COR-L47 (cell line): ENCODE measurements at places on chromosomes 1 and 21.

DNA sequence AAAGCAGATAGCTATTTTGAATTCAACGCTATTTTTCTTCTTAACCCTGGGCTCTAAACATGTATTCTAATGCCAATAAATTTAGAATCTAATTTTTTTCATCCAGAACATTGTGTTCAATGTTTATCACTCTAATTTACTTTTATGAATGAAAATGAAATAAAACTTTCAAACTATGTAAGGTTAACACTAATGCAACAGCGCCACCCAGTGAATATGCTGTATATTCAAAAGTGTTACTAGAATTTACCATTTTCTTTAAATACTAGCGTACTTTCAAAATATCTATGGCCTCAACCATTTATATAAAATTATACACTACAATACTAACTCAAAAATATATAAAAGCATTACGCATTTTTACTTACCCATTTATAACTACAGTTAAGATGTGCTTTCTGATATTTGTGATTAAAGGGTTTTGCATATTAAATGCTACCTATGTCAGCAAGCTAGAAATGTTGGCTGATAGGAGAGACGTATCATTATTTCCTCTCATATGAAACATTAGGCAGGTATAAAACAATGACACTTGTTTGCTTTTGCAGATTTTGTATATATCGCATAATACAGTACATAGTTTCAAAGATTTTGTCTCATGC, 5.9 kb upstream of the NUF2 start:
- peak; percentile 38 for DNase-seq

DNA sequence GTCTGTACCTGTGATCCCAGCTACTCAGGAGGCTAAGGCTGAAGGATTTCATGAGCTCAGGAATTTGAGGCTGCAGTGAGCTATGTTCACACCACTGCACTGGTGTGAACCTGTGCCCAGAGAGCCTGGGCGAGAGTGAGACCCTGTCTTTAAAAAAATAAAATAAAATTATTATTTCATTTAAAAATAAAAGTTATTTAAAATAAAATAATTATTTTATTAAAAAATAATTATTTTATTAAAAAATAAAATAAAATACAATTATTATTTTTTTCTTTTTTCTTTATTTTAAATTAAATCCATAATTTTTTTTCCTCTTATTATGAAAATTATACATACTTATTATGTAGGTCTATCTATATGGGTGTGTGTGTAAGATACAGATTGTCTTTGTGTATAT, 53.6 kb downstream of the LHX9 start:
- no peak for DNase-seq

DNA sequence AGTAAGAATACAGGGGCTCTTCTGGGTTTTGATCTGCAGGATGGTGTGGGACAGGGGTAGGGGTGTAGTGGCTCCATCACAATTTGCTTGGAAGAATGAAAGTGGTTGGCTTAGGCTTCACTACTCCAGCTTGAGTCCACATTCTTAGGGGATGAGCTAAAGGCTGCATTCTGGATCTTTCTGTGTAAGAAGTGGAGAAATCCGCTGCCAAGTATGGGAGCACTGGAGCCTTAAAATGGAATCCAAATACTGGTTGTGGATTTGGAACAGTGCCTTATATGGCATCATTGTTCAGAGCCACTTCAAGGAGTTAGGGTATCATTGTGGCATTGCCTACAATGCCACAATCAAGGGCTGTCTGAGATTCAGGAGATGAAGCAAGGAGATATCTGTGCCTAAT, 187.1 kb downstream of the LMO4 start:
- DNase-seq = no peak

DNA sequence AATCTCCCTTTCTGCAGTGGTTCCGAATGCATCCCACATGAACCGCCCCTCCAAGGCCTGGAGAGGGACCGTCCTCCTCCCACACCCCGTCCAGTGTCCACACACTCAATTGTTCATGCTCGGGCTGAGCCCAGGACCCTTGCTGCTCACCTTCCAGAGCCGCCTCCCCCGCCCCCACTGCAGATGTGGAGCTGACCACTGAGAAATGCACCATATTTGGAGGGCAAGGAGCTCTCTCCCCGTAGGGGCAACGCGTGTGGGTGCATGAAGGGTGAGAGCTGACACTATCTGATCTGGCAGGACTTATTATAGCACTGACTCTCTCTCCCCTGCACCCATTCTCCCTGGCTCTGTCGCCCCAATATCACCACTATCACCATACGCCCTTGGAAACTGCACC, 4.0 kb upstream of the S100A3 start:
- no peak for DNase-seq

DNA sequence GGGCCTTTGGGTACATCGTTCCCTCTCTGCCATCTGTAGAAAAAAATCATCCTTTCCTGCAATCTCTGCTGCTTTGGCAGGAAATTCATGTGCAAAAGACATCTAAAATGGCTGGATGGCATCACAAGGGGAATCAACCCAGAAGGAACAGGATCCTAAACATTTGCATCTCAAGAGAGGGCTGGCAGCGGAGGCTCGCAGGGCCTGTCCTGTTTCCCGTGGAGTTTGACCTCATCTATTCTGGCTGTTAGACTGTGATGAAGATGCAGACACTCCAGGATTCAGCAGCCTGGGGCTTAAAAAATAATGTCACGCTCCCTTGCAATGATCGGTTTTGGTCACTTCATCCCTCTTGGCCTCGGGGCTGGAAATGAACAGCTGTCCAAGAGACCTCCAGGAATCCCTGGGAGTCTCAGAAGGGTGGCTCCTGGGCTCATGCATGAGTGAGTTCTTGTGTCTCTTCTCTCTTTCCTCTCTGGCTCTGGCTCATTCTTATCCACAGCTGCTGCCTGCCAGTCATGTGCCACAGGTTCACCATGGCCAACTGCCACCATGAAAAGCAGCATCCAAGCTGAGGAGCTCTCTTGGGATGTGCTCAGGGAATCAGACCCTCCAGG, 16.1 kb upstream of the PCP4 start:
- DNase-seq = no peak

DNA sequence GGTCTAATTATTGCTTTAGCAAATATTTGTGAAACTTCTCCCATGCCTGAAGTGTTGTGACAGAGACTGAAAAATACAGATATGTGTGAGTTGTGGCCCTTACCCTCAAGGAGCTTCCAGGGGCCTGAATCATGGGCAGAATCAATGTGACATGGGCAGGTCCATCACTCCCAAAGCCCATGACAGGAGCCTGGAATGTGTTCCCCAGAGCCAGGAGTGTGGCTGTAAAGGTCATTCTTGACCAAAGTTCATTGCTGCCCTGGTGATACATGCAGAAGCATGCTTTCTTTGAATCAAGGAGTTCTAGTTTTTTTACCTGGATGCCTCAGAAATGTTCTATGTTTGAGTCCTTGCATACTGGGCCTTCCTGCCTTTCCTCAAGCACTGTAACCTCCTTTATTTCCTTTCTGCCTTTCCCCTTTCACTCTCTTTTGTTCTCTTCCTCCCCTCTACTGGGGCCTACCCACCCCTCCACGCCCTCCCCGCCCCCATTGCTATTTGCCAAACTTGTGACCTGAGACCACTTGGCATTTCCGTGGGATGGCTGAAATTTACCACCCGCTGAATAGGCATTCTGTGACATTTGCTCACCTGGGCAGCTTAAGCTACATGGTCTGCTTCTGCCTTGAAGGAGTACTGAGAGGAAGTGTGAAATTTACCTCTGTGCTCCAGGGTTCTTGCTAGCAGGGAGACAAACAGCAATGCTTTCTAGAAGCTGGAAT, 19.7 kb downstream of the PBX1 start:
- no peak for DNase-seq

GRCh38 chr1:94032637-94033036, 88.3 kb downstream of the ABCA4 start:
- no peak for DNase-seq

- DNase-seq = no peak
These were observed 89.9 kb downstream of the WLS start for GRCh38 chr1:68142461-68142860.

DNA sequence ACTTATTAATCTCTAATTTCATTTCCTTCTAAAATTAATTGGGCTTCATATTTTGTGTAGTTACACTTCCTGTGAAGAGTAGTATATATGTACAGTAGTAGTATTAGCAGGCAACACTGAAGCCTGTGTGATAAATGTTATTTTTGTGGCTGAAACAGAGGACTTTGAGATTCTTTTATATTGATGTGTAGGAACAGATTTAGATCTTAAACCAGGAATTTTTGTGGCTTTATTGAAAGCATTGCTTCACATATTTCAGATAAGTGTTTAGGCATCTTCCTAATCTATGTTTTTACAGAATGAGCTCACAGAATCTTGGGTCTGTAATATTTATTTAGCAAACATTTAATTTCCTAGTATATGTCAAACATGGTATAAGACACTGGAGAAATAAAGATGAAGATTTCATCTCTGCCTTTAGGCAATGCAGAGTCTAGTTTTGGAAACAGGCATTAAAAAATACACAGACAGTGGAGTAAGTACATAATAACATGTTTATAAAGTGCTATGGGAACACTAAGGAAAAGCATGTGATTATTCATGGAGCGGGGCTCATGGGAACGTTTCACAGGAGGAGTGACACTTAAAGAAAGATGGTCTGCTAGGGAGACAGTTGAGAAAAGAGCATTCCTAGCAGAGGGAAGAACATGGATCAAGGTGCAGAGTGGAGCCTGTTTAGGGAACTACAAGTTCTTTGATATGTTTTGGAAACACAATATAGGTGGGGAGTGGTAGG, 52.7 kb downstream of the MIGA1 start:
- DNase-seq = no peak

DNA sequence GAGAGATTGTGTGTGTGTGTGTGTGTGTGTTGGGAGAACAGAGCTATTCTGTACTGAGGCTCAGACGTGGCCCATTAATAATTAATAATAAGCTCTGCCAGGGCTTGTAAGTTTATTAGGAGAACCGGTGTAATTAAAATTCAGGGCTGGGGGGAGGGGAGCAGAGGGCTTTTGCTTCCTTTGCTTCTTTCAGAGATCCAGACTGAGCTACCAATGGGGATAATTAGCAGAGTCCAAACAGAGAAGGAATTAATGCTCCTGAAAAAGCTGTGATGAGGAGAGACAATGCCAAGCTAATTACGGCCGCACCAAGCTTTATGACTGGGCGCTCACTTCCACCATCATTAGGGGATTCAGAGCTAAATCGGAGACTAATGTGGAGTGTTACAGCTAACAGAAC, 4.5 kb downstream of the SYT6 start:
- DNase-seq = no peak

- no peak for DNase-seq
These were observed 68.3 kb downstream of the SSBP3 start for GRCh38 chr1:54337928-54338327.

- DNase-seq = peak; percentile 88
These were observed at the start of gene ADAMTS1 for GRCh38 chr21:26845066-26845758. Gene ADAMTS1 (minus strand): TSS chr21:26845409. CDS start chr21:26844954, 455 bp downstream.

- DNase-seq = no peak
These were observed 55.2 kb downstream of the COLGALT2 start for GRCh38 chr1:183982172-183982963.

DNA sequence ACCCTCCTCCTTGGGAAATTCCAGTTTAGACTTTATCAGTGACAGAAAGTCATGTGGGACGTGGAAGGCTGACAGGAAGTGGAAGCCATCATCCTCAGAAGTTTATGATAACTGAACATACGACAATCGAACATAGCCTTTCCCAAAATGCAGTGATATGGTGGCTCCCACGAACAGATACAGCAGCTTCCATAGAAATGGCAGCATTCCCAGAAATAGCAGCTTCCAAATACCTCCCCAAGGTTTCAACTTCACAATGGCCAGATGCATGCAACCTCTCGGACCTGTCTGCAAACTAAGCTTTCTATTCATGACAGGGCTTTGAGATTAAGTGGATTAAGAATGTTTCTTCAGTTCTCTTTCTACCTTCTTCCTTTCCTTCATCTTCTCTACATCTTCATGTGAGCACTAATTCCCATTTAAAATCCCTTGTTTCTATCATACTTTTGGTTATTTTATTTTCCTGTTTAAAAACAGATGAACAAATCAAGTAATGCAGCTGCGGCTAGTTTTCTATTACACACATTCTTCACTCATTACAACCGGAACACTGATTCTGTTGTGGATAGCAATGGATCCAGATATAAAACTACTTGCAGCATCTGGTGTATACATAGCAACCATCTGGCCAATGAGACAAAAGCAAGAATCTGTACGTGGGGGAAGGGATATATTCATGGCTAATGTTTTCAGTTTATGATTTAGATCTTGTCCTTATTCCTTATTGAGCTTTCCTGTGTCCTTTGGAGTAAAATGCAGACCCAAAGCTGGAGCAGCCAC, 304.8 kb downstream of the BRINP3 start:
- no peak for DNase-seq

GRCh38 chr1:201226859-201227488, 36.4 kb downstream of the IGFN1 start:
- DNase-seq = no peak

DNA sequence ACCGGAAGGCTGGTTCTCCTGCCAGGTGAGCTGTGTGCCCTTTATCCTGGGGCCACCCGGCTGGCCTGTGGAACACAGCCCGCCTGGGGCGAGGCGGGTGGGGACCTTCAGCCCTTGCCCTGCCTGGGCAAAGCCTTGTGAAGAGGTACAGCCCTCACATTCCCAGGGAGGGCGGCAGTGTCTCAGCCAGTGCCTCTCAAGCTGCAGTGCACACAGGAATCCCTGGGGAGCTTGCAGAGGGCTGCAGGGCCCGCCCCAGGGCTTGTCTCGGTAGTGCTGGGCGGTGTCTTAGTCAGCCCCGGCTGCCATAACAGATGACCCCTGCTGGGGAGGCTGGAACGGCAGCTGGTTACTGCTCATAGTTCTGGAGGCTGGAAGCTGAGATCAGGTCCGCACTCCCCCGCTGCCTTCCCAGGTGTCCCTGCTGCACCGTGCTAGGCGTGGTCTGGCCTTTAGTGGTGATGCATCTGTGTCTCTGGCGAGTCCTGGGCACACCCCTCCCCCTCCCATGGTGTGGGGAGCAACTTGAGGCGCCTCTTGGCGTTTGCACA, 12.6 kb downstream of the DFFB start:
- peak; percentile 6 for DNase-seq

DNA sequence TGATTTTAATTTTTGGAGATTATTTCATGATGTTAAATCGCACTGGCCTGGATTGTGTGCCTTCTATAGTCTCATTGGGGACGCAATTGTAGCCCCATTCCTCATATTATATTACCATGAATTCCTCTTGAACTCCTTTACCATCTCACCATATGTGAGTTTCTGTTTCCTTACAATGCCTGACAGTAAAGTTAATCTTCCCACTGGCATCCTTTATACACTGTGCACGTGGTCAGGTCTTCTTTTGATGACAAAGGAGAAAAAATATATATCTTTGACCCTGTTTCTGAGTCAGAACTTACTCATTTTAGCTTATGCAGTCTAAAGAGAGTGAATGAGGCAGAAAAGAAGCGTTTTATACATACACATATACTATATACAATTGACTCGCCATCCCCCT, 774 bp upstream of the ABL2 start:
- DNase-seq = no peak

GRCh38 chr1:165603810-165604209, 27.2 kb upstream of the MGST3 start:
- no peak for DNase-seq
